ENCODE measurements at places on chromosomes 2 and 18.

- no peak for DNase-seq
These were observed 8.2 kb downstream of the DSG2 start for GRCh38 chr18:31506024-31506742.

- no peak for DNase-seq
These were observed 316.8 kb downstream of the DCDC2C start for GRCh38 chr2:4020153-4020552.

DNA sequence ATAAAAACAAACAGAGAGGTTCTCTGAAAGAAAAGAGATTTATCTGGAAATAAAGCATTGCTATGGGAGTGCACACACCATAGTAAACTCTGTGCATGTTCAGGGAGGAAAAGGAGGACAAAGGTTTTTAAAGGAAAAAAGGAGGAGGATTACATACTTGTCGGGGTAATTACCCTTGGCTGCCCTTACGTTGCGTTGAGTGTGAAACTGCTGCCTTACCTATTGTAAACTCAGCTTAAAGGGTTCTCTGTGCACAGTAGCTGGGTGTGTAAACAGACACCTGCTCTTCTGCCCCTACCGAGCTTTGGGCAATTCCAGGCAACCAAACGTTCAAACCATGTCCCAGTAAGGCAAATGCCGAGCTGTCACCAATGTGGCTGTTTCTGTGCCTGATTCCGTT lies 29.6 kb upstream of the PXDN start:
- no peak for DNase-seq

GRCh38 chr2:119126650-119127049 lies 31.9 kb downstream of the C1QL2 start:
- peak; percentile 63 for DNase-seq

DNA sequence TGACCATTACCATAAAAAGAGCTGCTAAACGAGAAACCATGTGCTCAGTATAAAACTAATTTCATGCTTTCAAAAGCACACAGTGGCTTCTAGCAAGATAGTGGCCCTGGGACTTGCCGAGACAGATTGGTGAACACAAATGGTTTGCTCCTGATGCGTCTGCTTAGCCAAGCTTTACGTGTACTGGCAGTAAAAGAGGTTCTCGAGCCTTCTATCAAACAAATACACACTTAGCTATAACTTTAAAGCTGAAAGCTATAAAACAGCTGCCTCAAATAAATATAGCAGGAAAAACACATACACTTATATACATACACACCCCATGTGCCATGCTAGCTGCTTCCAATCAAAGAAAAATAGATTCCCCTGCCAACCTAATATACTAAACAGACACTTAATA lies 117.0 kb downstream of the ZNF385B start:
- DNase-seq: no peak
